ENCODE measurements at places on chromosomes 1 and 21.

- no peak for DNase-seq
These were observed 310.0 kb upstream of the SNX7 start for GRCh38 chr1:98351561-98351960.

GRCh38 chr1:26614655-26615411, 81.0 kb upstream of the ARID1A start:
- no peak for DNase-seq

DNA sequence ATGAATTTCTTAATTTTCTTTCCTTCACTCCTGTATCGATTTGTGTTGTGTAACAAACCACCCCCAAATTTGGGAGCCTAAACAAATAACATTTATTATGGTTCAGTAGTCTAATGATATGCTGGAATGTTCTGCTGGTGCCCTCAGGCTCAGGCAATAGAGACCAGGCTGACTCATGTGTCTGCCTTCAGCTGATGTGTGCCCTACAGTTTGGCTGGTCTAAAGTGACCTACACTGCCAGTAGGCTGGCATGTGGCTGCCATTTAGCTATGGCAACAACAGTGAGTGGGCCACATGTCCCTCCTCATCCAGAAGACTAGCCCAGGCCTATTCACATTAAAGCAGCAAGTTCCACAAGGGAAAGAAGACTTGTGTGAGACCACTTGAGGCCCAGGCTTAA, 115.8 kb downstream of the PTPRC start:
- no peak for DNase-seq

DNA sequence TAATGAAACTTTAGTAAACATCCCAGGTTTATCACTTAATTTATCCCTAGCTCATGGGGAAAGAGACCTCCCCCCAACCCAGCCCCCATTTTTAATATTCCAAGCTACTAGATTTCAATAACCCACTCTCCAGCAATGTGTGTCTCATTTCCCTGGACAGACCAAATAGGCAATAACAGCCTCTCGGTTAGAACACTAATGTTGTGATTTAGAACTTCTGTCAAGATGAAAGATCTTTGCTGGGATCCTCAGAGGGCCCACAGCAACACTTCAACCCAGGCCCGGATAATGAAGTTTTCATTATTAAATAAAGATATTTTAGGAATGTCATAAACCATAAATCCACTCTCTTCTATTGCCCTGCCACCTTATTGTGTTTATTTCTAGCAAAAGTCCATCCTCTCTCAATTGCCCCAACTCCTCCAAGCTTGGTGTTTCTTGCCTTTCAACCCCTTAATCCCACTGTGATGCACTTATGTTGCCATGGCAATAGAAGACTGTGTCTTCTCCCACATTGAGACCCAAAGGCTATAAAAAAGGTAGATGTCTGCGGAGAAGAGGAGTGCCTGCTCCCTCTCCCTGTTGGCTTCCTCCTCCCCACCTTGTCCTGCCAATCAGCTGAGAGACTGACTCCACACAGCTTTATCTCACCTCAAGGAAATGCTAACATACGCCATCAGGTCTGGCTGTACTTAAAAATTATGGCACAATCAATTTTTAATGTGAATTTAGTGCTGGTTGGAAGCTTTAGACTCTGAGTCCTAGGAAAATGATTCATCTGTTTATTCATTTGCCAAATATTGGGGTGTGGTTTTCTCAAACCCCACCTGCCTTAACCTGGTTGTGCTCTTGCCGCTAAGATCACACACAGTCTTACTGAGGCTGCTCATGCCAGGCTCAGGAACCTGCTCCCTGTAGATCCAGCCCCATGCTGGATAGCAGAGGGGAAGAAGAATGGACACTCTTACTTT, 258.3 kb upstream of the CAMK1G start:
- DNase-seq, result no peak

DNA sequence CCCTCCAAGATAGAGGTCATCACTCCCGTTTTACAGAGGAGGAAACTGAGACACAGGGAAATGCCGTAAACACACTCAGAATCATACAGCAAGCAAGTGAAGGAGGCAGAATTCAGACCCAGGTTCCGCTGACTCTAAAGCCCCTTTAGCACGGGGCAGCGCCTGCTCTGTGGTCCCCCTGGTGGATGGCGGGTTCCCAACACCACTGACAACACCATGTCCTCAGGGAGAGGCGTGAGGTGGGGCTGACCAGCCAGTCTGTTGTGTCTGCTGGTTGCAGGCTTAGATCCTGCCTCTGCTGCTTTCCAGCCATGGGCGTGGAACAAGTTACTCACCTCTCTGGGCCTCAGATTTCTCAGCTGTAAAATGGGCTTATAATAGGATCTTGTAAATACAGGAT, 617.3 kb downstream of the MATN1 start:
- DNase-seq, result peak; percentile 55

DNA sequence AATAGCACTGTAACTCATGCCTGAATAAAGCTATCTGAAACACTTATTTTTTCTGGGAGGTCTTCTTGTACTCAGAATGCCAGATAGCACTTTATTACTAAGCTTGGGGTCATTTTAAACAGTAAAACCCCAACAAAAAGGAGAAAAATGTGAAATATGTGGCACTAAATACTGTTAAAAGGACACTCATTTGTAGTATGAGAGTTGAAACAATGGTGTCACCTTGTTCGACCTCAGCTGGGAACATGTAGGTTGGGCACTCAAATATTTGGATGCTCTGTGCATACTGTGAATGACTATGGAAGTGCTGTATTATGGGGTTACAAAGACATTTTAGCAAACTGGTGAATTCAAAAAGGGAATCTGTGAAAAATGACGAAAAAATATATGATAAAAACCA, 53.9 kb downstream of the SELENOF start:
- DNase-seq, result no peak

All from GM03348 (cell line).